Left lung (tissue), 14 donors: ENCODE measurements at places on chromosomes 5 and 9.

- peak; percentile 85 for DNase-seq
Observed at GRCh38 chr5:170632985-170633234, 129.1 kb downstream of the KCNIP1 start.

- DNase-seq: no peak
Observed at GRCh38 chr5:97542469-97542868, 359.4 kb upstream of the RIOK2 start.

DNA sequence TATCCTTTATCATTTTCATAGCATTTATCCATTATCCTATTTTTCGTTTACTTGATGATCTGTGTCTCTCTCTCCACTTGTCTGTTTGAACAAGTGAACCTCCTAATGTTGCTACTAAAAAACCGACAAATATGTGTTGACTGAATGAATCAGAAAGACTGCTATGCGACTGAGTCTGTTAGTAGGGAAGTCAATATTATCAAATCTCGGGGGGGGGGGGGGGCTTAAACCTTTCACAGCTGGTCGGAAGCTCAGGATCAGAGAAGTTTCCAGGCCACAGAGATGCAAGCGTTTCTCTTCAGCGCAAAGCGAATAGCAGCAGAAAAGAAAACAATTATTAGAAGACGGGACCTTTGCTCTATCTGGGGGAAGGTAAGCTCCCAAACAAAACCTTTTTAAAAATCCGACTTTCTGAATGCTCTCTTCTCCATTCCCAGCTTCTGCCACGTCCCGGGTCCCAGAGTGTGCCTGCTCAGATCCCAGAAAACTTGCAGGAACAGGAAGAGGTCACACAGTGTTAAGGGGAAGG lies 412 bp downstream of the RIOK2 start:
- DNase-seq: no peak

DNA sequence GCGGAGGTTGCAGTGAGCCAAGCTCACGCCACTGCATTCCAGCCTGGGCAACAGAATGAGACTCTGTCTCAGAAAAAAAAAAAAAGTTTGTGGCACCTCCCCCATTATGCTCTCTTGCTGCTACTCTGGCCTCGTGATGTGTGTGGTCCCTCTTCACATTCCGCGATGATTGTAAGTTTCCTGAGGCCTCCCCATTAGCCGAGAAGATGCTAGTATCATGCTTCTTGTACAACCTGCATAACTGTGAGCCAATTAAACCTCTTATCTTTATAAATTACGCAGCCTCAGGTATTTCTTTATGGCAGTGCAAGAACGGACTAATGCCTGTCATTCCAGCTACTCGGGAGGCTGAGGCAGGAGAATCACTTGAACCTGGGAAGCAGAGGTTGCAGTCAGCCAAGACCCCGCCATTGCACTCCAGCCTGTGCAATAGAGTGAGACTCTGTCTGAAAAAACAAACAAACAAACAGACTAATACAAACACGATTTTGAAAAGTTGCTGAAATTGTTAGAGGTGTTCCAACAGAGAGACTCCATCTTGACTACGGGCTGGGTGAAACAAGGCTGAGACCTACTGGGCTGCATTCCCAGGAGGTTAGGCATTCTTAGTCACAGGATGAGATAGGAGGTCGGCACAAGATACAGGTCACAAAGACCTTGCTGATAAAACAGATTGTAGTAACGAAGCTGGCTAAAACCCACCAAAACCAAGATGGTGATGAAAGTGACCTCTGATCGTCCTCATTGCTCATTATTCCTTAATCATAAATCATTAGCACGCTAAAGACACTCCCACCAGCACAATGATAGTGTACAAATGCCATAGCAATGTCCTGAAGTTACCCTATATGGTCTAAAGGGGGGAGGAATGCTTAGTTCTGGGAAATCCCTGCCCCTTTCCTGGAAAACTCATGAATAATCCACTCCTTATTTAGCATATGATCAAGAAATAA lies 8.3 kb upstream of the AFF4 start:
- no peak for DNase-seq

GRCh38 chr9:14842269-14842668 lies 68.0 kb downstream of the FREM1 start:
- no peak for DNase-seq

DNA sequence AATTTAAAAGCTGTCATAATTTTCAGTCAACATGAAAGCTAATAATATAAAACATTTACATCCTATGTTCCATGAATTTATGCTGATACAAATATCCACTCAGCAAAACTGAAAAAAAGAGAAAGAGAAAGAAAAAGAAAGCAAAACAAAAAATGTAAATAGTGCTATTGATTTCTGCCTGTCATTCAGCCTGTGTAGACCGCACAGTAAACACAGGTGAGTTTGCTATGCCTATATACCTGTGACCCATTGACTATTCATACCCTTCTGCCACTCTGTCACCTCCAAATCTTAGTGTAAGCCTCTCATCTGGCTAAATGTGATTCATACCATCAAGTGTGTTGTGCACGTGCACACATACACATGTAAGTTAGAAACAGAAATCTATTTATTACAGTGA lies 359.0 kb upstream of the RORB start:
- DNase-seq: no peak

- DNase-seq: no peak
Observed at GRCh38 chr9:96236854-96237550, 65.0 kb downstream of the HSD17B3 start.

DNA sequence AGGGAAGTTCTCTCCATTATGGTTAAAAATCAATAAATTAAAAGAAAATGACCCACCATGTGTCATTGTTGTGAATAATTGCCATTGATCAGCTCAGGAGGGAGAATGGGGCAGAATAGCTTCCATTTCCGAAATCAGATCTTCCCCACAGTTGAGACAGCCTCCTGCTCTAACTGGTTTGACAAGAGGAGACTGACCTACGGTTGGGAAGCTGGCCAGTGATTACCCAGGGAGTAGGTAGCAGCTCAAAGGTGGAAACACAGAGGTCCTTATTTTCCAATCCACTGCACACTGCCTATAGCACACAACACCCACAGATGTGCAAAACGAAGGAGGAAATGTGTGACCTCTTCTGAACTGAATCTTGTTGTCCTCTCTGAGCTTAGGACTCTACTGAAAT lies 69.0 kb upstream of the DAPK1 start:
- DNase-seq: no peak

DNA sequence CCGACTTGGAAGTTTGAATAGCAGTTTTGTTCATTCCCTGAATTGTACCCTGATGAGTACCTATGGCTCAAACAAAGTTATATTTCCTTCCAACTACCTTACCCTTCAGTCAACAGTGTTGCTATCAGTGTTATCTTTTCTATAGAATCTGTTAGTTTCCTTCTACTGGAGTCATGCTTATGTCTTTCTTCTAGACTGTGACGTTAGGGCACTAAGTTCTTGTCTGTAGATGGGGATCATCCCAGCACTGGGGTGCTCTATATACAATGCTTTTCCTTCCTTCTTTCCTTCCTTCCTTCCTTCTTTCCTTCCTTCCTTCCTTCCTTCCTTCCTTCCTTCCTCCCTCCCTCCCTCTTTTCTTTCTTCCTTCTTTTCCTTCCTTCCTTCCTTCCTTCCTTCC lies 973.0 kb downstream of the CDH12 start:
- no peak for DNase-seq

GRCh38 chr9:7150153-7150890 lies 392.5 kb downstream of the KDM4C start:
- no peak for DNase-seq

- DNase-seq: peak; percentile 10
Observed at GRCh38 chr5:83494666-83495065, 23.1 kb downstream of the VCAN start.

DNA sequence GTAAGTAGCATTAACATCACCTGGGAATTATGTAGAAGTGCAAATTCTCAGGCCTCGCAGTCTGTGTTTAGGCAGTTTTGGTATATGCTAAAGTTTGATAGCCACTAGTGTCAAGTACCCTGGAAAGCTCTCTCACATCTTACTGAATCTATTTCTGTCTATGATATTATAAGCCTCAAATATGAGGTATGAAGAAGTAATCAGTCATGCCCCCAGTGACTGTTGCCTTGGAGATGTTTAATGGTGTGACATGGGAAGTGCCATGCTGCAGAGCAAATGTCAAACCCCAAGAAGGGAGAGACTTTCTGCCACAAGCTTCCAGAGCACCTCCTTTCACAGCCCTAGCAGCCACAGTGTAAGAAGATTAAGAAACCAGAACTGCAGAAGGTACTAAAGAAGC lies 9.8 kb upstream of the PDE8B start:
- no peak for DNase-seq

GRCh38 chr5:2685651-2686272 lies 65.7 kb downstream of the IRX2 start:
- no peak for DNase-seq

DNA sequence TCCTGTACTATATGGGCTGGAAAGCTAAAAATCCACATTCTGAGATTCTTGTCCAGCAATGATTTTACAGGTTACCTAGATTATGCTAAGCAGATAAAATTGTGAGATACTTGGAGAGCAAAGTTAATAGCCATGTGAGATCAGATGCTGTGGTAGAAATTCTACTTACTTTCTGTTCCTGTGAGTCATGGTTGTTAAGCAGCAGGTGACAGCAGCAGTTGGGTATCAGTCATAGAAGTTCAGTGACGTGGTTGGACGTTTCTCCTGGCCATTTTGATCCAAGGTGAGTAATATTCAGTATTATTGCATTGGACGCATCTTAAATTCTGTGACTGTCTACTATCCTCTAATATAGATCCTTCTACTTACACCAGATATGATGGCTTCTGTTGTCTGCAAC lies 524.5 kb downstream of the TMEM38B start:
- no peak for DNase-seq

DNA sequence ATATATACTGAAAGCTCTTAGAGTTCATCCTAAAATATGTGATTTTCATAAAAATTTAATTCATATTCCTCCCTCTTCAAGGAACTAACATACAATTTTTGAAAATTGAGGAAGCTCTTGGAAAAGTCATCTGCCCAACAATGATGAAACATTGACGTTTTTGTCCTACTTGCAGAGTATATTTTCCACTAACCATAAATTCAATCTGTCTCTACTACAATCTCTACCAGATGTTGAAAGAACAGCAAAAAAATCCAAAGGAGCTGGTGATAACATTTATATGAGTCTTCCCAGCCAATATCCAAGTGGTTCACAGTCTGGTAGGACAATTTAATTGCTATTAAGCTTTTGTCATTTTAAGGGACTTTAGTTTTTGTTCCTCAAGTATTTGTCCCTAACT lies 81.1 kb upstream of the NR3C1 start:
- no peak for DNase-seq

- DNase-seq: no peak
Observed at GRCh38 chr5:36436306-36436705, 134.6 kb upstream of the RANBP3L start.

DNA sequence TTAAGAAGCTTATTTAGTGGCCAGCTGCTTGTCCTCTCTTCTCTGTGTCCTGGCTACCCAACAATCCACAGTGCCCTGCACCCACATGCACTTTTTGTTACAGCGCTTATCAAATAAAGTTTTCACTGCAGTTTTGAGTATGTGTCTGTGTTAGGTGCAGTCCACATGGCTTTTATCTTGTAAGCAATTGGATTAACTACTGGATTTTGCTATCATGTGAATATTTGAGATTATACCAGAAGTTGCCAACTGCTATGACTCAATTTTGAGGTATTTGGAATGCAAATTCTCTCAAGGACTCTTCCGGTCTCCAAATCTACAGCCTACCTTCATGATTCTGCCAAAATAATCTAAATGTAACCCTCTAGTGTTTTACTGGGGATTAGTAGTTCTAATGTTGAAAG lies 690.2 kb downstream of the NR2F1-AS1 start:
- DNase-seq: no peak

GRCh38 chr5:35898952-35899660 lies 39.3 kb downstream of the CAPSL start:
- no peak for DNase-seq

GRCh38 chr9:96008502-96009222 lies 133.2 kb downstream of the ERCC6L2 start:
- DNase-seq: no peak

DNA sequence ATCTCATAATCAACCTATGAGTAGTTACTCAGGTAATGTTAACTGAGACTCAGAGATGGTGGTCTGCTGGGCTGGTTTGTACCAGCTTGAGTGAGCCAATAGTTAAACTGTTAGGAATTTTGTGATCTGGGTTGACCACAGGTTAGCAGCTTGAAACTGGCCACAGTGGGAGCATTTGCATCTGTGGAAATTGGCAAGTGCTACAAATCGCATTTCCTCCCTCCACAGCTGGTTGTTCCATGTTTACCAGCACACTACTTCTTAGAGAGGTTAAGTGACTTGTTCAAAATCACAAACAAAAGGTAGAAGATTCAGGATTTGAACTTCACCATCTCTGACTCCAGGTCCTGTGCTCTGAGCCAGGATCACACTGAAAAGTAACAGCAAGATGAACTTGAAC lies 446.9 kb upstream of the CLINT1 start:
- DNase-seq: no peak

GRCh38 chr5:115180165-115180709 lies 10.5 kb upstream of the TRIM36 start:
- peak; percentile 86 for DNase-seq

GRCh38 chr5:82777106-82777505 lies 300.1 kb downstream of the TMEM167A start:
- DNase-seq: no peak

DNA sequence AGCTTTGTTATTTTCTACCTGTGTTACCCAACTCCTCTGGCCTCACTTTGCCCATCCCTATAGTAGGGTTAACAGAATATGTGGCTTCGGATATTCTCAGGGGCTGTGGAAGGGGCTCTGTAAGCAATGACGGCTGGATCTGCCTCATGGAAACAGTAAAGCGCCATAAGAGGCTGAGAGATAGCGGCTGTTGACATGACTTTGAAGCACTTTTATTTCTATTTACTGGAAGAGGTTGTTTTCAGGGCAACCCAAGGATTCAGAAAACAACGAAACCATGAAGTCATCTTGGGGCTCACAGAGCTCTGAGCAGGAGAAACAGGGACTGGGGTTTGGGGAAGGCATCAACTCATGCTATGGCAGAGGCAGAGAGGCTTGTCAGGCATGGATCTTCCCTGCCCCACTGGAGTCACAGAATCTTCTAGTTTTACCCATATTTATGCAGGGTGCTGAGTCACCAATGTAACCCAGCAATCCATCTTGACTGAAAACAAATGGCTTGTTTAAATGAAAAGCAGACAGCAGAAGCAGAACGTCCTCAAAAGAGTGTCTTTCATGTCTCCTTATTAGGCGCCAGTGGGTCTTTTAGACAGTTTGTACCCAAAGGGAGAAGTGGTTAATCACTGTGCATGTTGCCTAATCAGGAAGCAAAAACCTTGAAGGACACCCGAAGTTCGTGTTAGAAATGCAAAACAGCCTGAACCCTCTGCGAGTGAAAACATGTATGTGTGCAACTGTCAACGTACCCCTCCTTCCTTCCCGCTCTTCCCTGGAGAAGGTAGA lies 113.0 kb downstream of the COL23A1 start:
- DNase-seq: peak; percentile 33
